Activated naive CD4-positive, alpha-beta T cell treated with Interleukin-2 at 50 U/mL for 16 hours (primary cell): ENCODE measurements at places on chromosomes 7 and 10.

- DNase-seq: no peak
These were observed 6.7 kb downstream of the TWIST1 start for GRCh38 chr7:19110776-19111175.

DNA sequence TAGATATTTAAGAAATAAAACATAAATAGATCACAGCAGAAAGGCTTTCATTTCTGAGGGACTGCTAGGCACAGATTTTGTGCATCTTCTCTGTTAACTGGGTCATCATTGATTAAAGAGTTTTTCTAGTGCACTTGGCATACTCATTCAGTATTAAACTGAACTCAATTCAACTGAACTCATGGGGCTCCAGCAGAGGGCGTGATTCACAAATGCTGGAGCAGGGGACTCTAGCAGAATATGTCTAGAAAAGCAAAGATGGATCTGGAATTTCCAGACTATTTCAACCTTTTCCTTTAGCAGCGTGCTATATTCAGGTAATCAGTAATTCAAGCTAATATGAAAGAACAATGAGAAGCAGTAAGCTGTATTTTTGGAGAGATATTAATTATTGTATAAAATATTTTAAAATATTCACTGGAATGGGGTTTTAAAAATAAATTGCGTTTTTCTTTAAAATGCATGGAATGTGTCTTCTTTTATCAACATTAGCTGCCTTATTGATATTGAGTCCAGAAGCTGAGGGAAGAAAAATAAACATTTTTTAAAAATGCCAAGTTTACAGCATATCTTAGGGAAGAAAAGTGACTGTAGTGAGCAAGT is 296.8 kb upstream of the CACNA2D1 start:
- DNase-seq: no peak

DNA sequence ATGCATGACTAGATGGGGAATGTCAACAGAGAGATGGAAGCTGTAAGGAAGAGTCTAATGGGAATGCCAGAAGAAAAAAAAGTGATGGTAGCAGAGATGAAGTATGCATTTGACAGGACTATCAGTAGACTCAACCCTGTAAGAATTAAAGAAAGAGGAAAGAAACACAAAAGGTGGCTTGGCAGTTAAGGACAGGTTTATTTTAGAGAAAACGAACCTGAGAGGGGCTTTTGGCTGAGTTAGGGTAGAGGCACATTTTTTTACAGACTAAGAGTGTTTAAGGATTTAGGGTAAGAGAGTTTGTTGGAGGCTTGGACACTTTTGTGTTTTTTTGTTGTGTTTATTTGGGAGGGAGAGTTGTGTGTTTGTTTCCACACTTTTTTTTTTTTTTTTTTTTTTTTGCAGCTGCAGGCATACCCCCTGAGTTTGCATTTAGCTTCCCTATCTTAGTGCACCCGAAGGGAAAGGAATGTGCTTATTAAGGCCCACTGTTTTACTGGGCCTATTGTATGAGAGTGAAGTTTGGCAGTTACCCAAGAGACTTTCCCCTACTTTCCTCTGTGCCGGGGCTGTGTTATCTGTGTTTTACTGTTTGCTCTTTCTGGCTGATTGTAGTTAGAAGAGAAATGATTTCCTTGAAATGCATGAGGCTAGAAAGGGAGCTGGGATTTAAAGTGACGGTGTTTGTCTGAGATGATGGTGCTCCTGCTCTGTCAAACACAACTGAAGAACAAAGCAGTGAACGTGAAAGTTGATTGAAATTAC is 32.0 kb downstream of the NPVF start:
- DNase-seq: no peak

DNA sequence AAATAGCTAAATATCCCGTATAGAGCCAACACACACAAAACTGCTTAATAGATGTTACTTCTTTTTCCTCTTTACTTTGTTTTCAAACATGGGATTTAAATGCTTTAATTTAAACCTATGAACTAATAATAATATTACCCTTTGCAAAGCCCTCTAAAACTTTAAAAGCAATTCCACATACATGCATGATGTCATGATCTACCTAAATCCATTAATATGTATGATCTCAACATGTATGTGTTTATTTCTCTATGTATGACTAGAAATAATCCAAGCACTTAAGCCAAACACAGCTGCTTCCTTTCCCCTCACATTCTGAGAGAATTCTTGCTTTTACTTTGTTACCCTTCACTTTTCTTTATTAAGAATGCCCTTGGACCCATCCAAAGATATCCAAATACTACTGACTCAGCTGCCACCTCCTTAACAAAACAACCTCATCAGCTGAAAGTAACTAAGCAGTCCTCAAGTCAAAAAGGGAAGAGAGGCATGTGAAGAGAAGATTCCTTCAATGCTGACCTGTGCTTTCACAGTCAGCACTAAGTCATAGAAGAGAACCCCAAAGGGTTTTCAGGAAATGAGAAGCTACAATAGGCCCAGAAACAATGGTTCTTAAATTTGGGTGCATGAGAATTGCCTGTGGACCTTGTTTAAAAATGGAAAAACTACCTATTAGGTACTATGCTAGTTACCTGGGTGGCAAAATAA is 266.4 kb upstream of the LRGUK start:
- no peak for DNase-seq

DNA sequence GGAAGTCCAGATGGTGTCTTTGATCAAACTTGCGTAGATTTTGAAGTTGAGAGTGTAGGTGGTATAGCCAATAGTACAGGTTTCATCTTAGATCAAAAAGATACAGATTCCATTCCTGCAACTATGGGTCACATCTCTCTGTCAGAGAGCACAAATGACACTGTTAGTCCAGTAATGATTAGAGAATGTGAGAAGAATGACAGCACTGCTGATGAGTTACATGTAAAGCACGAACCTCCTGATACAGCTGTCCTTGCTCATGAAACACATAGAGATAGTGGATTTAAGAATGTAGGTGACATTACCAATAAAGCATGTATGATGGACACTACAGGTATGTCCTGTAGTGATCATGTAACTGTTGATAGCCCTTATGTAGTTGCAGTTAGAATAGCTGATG is 59.1 kb downstream of the LOXL4 start:
- DNase-seq: no peak
